ENCODE measurements at places on chromosomes 3 and 15.

DNA sequence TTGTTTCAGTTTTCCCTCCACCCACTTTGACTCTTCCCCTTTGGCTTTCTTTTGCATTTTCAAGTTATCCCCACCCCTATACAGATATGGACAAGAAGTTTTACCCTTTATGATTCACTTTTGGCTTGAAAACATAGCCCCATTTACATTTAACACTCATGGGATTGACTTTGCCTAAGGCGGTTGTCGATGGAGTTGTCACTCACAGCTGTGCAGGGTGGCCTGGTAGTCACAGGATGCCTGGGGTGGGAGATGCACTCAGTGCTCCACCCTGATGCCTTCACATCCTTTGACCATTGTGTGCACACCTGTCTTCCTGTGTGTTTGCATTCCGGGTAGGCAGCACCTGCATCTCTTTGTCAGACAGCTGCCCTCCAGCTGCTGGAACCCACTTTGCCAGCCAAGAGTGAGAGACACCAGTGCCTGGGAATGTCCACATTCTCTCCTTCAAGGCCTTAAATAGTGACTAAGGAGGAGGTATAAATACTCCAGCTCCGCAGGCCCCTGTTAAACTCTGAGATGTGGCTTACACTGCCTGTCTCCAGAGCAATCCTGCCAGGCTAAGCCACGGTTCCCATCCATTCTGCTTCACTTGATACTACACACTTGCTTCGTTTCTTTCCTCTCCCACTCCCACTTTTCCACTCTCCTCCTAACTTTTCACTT is 191.5 kb upstream of the SLC24A5 start:
- DNase-seq, result no peak

DNA sequence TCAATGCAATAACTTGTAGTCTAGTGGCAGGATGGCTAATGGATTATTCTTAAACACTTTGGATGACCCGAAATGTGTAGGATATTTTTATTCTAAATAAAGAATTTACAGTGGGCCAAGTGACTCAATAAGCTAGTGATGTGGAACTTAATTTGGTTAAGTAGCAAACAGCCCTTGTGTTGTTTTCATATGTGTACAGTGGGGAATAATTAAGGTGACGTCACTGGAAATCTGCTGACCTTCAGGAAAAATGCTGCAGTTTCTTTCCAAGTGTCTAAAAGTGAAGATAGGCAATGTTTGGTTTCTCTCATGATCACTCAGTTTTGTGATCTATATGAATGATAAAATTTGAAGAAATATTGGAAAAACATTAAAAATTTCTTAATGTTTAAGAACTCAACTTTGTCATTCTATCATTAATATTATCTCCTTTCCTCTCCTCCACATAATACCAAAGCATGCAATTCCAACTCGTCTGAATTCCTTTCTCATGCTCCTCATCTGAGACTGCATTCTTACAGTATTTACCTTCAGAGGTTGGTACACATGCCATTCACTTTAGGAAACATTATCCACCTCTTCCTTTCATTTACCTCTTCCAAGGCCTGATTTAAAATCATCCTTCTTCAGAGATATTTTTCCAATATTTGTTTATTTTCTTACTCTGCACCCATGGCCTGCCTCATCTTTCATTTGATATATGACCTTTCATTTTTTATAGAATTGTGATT is 414.6 kb upstream of the ARPP21 start:
- DNase-seq, result no peak

- no peak for DNase-seq
These were observed 96.3 kb downstream of the ZNF385D start for GRCh38 chr3:21654662-21655061.

DNA sequence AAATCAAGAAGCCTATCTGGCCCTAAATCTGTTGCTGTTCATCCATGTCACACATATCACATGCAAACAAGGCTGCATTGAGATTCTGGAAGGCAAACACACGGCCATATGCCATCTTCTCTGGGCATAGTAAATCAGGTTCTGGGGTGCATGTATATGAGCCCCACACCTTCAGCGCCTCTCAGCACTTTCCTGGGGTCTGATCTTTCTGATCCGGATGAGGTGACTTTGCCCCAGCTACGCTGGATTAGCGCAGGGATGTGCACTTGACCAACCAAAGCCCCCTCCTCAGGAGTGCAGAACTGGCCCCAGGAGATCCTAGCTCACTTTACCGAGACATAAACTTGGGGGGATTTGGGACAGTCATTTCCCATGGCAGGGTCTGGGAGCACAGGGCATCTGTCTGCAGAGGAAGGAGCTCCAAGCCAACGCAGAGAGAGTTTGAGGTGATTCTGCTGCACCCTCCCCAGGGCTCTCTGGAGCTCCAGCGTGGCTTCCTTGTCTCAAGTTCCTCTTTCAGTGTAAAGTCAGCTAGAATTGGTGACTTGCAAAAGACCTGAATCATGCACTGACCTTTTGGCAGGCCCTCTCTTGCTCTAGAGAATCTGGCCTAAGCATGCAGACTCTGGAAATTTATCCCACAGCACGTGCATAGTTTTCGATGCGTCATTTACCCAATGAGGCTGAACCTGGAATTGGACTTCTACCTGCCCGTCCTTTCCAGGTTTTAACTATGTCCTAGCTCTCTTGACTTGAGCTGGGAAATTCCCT is 63.5 kb upstream of the KLF13 start:
- DNase-seq, result peak; percentile 7

- DNase-seq, result no peak
These were observed 203.8 kb upstream of the CD96 start for GRCh38 chr3:111338059-111338698.

DNA sequence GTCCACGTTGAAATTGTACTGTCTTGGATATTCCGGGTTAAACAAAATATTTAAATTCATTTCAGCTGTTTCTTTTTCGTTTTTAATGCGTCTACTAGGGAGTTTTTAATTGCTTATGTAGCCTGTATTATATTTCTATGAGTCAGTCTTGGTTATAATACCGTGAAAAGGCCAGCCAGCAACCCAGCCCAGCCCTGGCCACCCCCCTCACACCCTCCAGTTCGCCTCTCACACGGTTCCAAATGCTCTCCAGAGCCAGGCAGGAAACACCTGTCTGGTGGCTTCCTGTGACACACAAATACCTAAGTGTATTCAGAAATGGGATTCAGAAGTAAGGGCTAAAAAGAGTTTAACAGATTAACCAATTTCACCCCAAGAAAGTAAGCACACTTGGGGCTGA is 4.4 kb downstream of the SH3BP5 start:
- DNase-seq, result no peak

DNA sequence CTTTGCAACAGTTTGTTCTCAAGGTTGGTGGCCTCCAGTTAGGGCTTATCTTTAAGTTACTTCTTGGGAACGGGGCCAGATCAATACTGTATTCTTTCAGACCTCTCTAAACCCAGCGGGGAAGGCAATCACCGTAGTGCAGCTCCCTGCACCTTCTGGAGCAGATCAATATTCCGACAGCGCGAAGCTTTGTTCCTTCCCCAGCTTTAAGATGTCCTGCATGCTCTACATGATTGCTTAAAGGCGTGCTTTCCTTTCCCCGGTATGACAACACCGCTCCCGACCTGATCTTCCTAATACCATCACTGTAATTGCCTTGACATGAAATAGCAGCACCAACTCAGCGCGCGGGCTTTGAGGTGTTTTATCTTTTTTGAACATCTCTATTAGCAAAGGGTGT is 755.2 kb downstream of the NR2F2 start:
- no peak for DNase-seq

- DNase-seq, result no peak
These were observed 76.6 kb downstream of the WWTR1 start for GRCh38 chr3:149581248-149581647.

Data from activated CD4-positive, alpha-beta T cell treated with anti-CD3 and anti-CD28 coated beads for 1 hour (primary cell).